ENCODE measurements at places on chromosomes 2 and 18. TPM values are rescaled to one million over a fixed set of nuclear protein-coding genes. Genes with fewer than 3 reads are reported as not detected.

GRCh38 chr2:161766334-161766733, 142.1 kb downstream of the SLC4A10 start:
- no peak for DNase-seq

GRCh38 chr2:157471078-157471477, 27.2 kb upstream of the CYTIP start:
- DNase-seq, result no peak

The NEMP2 gene
- 6.1 TPM for total RNA-seq

DNA sequence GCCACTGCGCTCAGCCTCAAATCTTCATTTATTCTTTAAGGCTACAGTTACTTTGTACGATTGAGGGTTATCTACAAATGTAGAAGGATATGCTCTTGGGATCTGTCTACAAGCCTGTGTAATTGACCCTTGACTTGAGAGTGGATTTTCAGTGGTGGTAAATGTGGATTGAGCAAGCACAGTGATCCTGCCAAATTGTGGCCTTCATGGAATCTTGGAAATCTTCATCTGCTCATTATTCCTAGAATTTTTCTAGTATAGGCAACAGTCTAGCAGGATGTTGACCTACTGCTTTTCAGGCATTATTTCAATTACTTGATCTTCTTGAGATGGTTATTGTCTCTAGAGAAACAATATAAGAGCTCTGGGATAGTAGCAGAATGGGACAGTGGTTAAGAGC, 226.1 kb upstream of the REV1 start:
- no peak for DNase-seq

Measured in skin of body (tissue), 3 donors.